ENCODE measurements at places on chromosomes 16 and 17.
A peak's percentile ranks its signal among the peaks of the same experiment; 100 is the strongest.

DNA sequence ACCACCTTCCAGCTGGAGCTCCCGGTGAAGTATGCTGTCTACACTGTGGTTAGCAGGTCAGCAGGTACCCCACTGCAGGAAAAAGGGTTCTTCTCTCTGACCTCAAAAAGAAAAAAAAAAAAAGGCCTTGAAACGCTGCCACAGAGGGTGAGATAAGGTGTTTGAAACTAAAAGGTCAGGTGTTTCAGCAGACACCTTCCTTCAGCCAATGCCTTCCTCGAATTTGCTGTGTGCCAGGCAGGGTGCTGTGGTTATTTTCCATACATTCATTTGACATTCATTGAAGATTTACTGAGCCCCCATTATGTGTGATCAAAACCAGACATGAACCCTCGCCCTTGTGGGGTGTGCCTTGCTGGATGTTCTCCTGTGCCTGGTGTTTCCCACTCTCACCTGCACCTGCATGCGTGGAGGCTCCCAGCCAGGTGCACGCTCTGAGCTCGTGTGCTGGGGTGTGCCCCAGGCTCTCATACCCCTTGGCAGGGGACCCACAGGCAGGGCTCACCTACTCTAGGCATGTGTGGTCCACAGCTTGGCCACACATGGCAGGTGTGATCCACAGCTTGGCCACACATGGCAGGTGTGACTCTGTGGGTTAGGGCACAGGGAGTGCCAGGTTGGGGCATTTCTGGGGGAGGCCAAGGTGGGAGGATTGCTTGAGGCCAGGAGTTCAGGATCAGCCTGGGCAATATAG is 15.8 kb upstream of the ITGAD start:
- DNase-seq, result no peak

- DNase-seq, result no peak
These were observed 4.6 kb downstream of the IFT20 start for GRCh38 chr17:28330671-28331070.

- DNase-seq, result no peak
These were observed 8.5 kb upstream of the SOCS3 start for GRCh38 chr17:78368348-78368747.

DNA sequence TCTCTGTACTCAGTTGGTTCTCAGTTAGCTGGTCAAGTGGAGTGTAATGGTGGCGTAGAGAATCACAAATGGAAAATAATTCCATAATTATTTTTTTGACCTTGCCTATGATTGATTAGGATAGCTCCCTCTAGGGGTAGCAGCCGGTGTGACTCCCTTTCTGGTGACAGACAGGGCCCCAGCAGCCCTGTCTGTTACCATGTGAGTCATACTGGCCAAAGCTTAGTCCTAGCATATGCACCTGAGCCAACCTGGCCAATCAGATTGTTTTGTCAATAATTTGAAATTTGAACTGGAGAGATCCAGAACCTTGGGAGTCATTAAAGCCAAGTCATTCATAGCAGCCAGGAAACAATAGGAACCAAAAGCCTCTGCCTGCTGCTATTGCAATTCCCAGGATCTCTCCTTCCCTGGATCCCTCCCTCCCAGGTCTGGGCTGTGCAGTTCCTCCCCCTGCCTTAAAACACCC is 5.6 kb downstream of the PNPO start:
- peak; percentile 69 for DNase-seq

- DNase-seq, result no peak
These were observed 3.3 kb downstream of the PMP22 start for GRCh38 chr17:15261802-15262290.

GRCh38 chr17:51947160-51947735 is 211.3 kb downstream of the CA10 start:
- no peak for DNase-seq

DNA sequence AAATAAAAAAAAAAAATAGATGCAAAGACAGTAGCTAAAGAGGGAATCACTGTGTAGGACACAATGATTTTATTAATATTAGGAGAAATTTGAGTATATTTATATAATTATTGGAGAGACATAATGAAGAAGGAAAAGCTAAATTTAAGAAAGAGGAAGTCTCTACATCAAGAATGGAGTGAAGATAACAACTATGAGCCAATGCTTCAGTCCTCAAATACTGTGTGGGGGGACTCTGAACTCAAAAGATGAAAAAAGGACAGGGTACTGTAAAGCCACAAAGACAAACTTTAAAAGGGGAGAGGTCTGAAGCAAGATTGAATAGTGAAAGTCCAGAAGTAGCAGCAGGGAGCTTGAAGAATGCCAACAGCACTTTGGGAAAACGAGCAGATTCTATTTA is 44.7 kb downstream of the SKAP1 start:
- DNase-seq, result no peak

DNA sequence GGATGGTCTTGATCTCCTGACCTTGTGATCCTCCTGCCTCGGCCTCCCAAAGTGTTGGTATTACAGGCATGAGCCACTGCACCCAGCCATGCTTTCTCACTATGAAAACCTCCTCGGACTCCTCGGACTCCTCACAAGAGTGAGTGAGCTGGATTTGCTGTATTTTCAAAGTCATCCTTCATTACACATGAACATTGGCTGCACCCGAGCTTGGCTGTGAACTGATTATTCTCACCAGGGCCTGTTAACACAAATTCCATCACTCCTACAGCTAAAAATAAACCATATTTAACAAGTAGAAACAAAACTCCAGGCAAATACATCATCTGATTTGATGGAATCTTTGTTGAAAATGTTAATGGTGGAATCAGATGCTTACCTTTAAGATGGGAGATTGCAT is 50.3 kb downstream of the PITPNC1 start:
- no peak for DNase-seq

DNA sequence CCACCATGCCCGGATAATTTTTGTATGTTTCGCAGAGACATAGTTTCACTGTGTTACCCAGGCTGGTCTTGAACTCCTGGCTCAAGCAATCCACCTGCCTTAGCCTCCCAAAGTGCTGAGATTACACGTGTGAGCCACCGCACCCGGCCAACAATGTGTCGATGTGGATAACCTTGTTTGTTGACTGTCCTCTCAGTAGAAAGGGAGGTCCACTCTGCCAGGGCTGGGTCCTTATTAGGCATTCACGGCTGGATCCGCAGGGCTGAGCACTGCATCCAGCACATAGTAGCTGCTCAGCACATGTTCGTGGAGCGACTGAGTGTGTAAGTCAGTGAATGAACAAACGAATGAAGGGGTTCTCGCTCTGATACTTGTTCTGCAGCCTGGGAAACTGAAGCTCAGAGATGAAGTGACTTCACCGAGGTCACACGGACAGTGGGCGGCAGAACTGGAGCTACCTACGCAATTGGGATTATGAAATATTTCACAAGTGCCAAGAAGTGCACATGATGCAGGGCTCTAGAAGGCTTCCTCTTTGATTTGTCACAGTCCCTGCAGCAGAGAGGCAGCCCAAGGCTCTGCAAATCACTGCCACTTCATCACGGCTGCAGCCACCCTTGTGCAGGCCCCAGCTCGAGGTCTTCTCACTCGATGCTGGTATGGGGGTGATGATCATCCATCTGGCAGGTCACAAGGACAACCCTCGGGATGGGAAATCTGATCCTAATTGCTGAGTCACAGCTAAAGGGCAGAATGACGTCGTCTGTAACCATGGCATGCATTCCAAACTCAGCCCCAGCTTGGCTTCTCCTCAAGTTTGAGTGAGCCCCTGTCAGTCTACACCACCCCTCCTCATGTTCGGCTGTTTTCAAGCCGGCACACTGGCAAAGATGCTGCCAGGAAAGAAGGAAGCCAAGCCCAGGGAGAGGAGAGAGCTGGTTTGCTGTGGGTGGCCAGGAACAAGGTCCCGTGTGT is 28.0 kb upstream of the SNN start:
- DNase-seq, result no peak

DNA sequence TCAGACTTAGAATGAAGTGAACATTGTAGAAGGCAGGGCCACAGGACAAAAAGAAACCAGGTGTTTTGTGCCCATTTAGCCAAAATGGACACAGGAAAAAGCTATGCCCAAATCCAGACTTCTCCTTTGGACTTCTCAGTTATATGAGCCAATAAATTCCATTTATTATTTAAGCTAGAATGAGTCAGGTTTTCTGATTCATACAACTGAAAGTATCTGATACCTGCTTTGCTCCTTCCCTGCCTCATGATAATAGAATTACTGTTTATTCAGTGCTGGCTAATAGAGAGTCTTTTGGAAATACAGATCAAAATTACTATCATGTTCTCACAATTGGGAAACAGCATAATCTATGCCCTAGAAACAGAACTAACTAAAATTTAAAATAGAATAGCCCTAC is 8.7 kb upstream of the CPD start:
- no peak for DNase-seq

DNA sequence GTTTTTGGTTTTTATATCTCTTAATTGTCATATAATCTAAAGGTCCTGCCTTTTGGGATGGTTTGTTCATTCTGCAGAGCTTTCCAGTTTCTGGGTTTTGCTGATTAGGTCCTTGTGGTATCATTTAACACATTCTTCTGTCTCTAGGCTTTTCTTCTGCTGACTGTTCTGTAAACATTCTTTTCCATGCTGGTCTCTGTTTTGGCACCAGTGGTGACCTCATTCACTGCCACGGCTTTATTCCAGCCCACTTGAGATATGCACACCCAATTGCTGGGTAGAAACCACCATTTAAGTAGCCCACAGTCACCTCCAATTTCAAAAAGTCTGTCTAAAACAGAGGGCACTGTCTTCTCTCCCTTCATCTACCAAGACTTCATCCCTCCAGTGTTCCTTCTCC is 31.1 kb upstream of the COX10 start:
- DNase-seq, result no peak

GRCh38 chr17:55351226-55351625 is 70.4 kb downstream of the MMD start:
- no peak for DNase-seq

DNA sequence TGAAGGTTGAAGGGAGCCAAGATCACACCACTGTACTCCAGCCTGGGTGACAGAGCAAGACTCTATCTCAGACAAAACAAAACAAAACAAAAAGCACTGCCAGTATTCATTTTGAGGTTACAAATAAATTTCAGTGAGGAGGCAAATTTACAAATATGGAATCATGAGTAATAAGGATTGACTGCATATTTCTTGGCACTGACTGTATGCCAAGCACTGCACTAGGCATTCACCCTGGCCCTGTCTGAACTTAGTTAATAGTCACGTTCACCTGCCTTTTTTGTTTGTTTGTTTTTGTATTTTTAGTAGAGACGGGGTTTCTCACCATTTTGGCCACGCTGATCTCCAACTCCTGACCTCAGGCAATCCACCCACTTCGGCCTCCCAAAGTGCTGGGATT is 5.1 kb downstream of the LDAF1 start:
- no peak for DNase-seq

GRCh38 chr16:1078579-1079021 is 6.1 kb downstream of the SSTR5 start:
- DNase-seq, result no peak

- DNase-seq, result no peak
These were observed 369.2 kb downstream of the SHISA9 start for GRCh38 chr16:13270602-13271001.

GRCh38 chr16:87101903-87102302 is 215.3 kb downstream of the C16orf95 start:
- DNase-seq, result no peak

DNA sequence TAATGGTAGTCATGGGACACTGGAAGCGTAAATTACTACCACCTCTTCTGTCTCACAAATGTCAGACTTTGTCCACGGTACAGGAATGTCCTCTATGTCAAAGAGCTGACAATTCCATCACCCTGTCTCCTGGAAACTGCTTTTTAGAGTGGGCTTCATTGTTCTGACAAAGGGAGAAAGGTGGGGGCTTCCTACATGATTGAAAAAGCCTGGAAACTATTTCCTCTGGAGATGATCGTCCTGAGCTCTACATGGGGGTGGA is 53.1 kb downstream of the VAT1L start:
- DNase-seq, result no peak

DNA sequence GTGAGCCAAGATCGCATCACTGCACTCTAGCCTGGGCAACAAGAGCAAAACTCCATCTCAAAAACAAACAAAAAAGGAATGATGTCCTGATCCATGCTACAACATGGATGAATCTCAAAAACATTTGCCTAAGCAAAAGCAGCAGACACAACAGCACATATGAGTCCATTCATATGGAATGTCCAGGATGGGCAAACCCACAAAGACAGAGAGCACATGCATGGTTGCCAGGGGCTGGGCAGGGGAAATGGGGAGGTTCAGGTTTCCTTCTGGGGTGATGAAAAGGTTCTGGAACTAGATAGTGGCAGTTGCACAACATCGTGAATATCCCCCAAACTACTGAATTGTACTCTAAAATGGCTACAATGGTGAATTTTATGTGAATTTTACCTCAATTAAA is 35.3 kb upstream of the RAI1 start:
- no peak for DNase-seq

DNA sequence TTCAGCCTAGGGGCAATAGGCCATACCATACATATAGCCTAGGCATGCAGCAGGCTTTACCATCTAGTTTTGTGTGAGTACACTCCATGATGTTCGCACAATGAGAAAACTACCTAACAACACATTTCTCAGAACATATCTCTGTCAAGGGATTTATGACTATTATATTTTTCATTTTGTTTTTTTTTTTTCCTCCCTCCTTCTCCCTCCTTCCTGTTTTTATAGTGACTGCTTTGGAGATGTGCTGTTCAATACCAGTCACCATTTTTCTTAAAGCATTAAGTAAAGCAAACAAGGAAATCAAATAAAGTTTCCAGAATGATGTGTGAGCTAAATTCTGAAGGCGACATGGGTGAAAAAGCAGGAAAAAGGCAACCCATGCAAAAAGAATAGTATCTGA is 194.6 kb downstream of the STX8 start:
- DNase-seq, result no peak

DNA sequence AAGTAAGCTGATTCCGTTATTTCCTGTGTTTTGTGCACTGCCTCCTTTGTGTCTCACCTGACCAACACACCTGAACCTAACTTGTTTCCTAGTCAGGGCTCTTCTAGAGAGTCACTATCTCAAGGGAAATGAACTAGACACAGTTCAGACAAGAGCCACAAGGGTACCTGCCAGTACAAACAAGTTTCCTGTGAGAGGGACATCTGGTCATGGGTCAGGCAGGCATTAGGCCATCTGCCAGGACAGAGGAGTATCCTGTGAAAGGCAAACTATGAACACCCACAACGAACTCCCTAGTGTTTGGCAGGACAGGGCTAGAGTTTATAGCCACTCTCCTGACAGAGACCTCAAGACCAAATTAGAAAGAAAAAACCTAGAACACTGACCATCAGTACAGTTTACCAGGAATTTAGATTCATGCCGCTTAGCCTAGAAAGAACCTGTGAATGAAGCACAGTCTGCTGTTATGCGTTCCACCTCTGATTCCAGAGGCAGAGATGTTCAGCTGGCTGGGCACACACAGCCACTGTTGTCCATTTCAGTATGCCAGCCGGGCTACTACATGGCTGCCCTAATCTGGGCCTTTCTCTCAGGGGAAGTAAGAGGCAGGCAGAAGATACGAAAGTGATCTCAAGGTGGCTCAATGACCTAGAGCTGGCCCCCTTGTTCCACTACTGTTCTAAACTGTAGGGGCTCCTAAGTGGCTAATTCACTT is 20.7 kb upstream of the GLG1 start:
- no peak for DNase-seq
